ENCODE measurements at places on chromosomes 16 and 17. TPM values are rescaled to one million over a fixed set of nuclear protein-coding genes. Genes with fewer than 3 reads are reported as not detected.

FBXW10 gene
- total RNA-seq, result 0.15 TPM

MIS12 gene
- 10.6 TPM for total RNA-seq

CHRNB1 gene
- total RNA-seq, result 2.9 TPM

METRN gene
- 320 TPM for total RNA-seq

TBX21 gene
- total RNA-seq, result not detected

ARL16 gene
- 52.6 TPM for total RNA-seq

COIL gene
- total RNA-seq, result 22.3 TPM

GP1BA gene
- not detected for total RNA-seq

CAMKK1 gene
- 10.1 TPM for total RNA-seq

- no peaks in the 10 kb centered on the region for H3K36me3 ChIP-seq
- H3K27ac ChIP-seq, result no peak overlapping the region
- DNase-seq, result no peak
- H3K4me3 ChIP-seq, result no peak overlapping the region
- no peaks in the 10 kb centered on the region for H3K27me3 ChIP-seq
Observed at GRCh38 chr16:53506254-53506653, 3.2 kb upstream of the AKTIP start.

DNA sequence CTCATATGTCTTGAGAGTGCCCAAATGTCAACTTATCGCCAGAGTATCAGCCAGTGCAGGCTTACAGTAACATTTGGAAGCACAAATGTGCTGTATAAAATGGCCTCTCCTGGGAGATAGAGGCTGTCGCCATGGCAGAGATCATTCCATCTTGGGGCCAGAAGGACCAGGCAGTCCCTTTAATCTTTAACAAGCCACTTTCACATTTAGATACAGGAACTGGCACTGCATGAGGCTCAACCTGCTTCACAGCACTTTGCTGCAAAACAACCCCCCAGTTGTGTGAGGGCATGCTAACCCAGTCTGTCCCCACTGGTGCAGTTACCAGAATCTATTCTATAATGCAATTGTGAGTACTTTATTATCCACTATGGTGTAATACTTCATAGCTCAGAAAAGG lies 4.7 kb upstream of the RFFL start:
- H3K4me3 ChIP-seq, result no peak overlapping the region
- no peaks in the 10 kb centered on the region for H3K27me3 ChIP-seq
- DNase-seq, result no peak
- H3K27ac ChIP-seq, result no peak overlapping the region

GRCh38 chr17:29061036-29061435 lies 18.1 kb downstream of the PIPOX start:
- no peaks in the 10 kb centered on the region for H3K27me3 ChIP-seq
- no peaks in the 10 kb centered on the region for H3K4me1 ChIP-seq
- DNase-seq, result no peak
- no peaks in the 10 kb centered on the region for H3K36me3 ChIP-seq
- no peak overlapping the region for H3K4me3 ChIP-seq

- H3K4me1 ChIP-seq, result peaks cover 6% of the 10 kb centered on the region
- no peak overlapping the region for H3K4me3 ChIP-seq
- H3K27ac ChIP-seq, result no peak overlapping the region
- H3K27me3 ChIP-seq, result no peaks in the 10 kb centered on the region
- no peak for DNase-seq
Observed at GRCh38 chr17:75411328-75412067, 6.0 kb upstream of the GRB2 start.

GRCh38 chr17:58249270-58250133 lies 11.1 kb downstream of the LPO start:
- no peaks in the 10 kb centered on the region for H3K36me3 ChIP-seq
- H3K27ac ChIP-seq, result no peak overlapping the region
- H3K4me1 ChIP-seq, result peaks cover 5% of the 10 kb centered on the region
- peak; percentile 58 for DNase-seq
- H3K27me3 ChIP-seq, result peaks cover 30% of the 10 kb centered on the region
- H3K4me3 ChIP-seq, result peak overlapping the region; percentile 44

DNA sequence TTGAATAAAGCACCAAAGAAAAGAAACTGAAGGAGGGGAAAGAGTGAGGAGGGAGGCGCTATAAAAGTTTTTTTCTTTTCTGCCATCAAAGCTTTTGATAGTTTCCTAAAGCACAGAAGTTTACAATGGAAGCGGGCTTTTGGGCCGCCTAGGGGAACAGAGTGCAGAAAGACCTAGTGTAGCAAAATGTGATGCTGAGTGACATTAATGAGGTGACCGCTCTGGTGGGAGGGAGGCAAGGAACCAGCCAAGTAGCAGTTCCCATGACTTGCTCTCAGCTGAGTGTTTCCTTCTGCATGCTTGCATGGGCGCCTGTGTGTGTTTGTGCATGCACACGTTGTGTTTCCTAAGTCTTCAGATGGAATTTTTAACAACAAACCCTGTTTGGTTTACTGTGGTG lies 15.5 kb downstream of the MSI2 start:
- H3K4me1 ChIP-seq, result no peaks in the 10 kb centered on the region
- no peaks in the 10 kb centered on the region for H3K27me3 ChIP-seq
- H3K36me3 ChIP-seq, result peaks cover 13% of the 10 kb centered on the region
- DNase-seq, result no peak
- H3K27ac ChIP-seq, result no peak overlapping the region

DNA sequence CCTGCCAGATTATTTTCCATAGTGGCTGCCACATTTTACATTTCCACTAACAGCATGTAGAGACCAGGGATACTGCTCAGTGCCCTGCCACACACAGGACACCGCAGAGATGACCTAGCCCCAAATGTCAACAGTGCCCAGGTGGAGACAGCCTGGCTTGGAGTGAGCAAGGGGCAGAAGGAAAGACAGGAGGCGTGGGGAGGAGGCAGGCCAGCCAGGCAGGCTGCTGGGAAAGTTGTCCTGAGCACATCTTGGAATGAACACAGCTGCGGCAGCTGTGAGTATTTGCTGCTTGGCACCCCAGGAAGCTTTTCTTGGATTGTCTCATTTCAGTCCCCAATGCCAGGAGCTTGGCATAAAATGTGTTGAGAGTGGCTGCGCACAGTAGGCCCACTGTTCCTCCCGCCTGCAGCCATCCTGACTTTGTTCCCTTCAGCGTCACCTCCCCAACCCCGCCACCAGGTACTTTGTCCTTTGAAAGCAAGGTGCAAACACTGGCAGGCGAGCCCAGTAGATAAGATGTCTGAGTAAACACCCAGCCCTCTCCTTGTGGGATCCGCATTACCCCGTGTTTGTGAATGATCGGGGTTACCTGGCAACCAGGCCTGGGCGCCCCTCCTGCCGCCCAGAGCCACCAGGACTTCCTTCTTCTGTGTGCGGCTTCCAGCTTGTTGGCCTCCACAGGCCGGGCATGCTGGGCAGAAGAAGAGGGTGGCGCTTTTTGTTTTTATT lies 114.0 kb downstream of the CMIP start:
- no peaks in the 10 kb centered on the region for H3K36me3 ChIP-seq
- H3K4me1 ChIP-seq, result peaks cover 23% of the 10 kb centered on the region
- no peak for DNase-seq
- peak overlapping the region; percentile 19 for H3K27ac ChIP-seq
- no peaks in the 10 kb centered on the region for H3K27me3 ChIP-seq

DNA sequence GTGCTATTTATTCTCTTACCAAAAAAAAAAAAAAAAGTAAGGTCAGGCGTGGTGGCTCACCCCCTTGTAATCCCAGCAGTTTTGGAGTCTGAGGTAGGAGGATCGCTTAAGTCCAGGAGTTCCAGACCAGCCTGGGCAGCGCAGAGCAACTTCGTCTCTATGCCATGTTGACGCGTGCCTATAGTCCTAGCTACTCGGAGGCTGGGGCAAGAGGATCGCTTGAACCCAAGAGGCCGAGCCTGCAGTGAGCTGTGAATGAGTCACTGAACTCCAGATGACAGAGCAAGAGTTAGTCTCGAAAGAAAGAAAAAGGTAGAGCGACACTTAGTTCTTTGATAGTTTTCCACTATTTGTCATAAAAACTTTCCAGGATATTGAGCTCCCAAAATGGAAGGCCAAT lies 1.4 kb upstream of the TENT4B start:
- DNase-seq, result no peak
- peak overlapping the region; percentile 87 for H3K4me3 ChIP-seq
- H3K27me3 ChIP-seq, result no peaks in the 10 kb centered on the region
- H3K4me1 ChIP-seq, result peaks cover 11% of the 10 kb centered on the region

DNA sequence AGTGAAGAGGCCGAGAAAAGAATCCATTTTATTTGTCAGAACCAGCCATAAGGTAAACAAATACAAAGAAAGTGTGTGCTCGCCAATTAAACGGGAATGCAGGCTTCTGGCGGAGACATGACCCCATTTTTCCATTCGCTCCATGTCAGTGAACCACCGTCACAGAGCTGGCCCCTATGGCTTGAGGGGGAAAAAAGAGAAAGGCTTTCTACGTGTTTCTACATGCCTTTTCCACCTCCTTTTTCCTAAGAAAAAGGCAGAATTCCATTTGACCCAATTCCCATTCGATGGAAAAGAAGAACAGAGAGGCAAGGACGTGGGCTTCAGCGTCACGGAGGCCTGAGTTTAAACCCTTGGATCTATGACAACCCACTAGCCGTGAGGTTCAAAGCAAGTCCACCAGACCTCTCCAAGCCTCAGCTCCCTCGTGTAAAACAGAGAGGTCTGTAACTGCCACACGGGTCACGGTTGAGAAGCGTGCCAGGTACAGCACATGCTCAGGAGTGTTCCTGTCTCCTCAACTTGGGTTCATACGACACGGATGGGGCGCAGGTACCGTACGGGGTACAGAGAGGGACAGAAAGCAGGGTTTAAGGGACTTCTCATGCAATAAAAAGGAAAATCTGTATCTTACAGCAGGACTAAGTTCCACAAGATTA lies 91.9 kb downstream of the NXN start:
- H3K27me3 ChIP-seq, result no peaks in the 10 kb centered on the region
- no peak for DNase-seq
- no peak overlapping the region for H3K27ac ChIP-seq
- no peaks in the 10 kb centered on the region for H3K4me1 ChIP-seq

GRCh38 chr17:10733666-10734065 lies 3.8 kb upstream of the TMEM220 start:
- H3K4me3 ChIP-seq, result no peak overlapping the region
- DNase-seq, result no peak
- peaks cover 3% of the 10 kb centered on the region for H3K4me1 ChIP-seq
- H3K27ac ChIP-seq, result no peak overlapping the region

DNA sequence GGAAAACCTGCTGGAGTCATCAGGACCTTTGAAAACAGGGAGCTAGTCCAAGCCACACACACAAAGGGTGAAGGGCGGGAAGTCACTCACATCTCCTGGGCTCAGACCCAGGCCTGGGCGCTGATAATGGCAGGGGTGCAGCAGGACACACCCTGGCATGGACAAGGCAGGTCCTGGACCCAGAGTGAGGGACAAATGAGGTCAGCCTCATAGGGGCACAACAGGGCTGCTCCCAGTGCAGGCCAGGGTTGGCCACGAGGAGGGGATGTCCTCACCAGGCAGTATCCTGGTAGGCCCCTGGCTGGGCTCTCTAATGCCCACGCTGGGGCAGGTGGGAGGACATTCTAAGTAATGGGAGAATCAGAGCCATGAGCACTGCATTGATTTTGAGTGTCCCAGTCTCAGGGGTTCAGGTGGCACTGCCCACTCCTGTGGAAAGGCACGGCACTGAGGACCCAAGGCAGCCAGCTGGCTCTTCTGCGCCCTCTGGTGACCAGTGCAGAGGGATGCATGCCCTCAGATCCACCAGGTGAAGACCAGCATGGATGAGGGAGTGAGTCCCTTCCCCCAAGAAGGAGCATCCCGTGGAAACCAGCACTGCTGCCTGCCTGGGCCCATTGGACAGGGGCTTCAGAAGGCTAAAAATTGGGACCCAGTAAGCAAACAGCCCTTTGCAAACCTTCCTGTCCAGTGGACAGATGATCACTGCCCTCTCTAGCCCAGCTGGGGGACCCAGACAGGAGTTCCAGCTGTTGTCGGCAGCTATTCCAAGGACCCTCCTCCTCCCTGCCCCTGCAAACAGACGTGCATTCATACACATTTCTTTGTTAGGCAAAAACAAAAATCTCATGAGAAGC lies 23.4 kb upstream of the SREBF1 start:
- peaks cover 3% of the 10 kb centered on the region for H3K36me3 ChIP-seq
- no peaks in the 10 kb centered on the region for H3K27me3 ChIP-seq
- H3K4me3 ChIP-seq, result no peak overlapping the region
- H3K4me1 ChIP-seq, result peaks cover 4% of the 10 kb centered on the region
- DNase-seq, result peak; percentile 78

DNA sequence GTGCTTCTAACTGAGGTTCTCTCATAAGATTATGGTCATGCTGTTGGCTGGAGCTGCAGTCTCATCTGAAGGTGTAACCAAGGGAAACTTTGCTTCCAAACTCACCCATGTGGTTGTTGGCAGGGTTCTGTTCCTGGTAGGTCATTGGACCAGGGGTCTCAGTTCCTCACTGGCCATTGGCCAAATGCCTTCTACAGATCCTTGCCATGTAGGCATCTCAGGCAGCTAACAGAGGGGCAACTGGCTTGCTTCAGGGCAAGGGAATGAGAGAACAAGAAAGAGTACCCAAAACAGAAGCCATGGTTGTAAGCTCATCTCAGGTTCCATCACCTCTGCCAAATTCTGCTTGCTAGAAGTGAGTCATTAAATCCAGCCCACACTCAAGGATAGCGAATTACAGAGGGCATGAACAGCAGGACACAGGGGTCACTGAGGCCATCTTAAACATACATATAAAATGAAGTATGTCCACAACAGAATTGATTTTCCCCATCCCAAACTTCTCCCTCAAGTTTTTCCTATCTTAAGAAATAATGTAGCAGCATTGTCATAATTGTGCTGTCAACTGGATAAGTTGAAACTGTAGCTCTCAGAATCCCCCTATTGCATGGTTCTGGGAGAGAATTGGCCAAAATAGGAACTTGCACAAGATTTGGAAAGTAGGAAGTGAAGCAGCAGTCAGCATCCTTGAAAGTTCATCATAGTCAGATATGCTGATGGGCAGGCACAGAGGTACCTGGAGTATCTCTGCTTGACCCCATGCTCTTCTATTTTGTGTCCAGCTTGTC lies 42.4 kb upstream of the CES5A start:
- no peaks in the 10 kb centered on the region for H3K4me1 ChIP-seq
- H3K36me3 ChIP-seq, result no peaks in the 10 kb centered on the region
- no peak overlapping the region for H3K27ac ChIP-seq
- no peak for DNase-seq
- H3K4me3 ChIP-seq, result no peak overlapping the region

- no peak overlapping the region for H3K27ac ChIP-seq
- H3K36me3 ChIP-seq, result no peaks in the 10 kb centered on the region
- no peak for DNase-seq
Observed at GRCh38 chr16:64138621-64139020, 983.2 kb downstream of the CDH11 start.

- H3K27me3 ChIP-seq, result peaks cover 54% of the 10 kb centered on the region
- H3K27ac ChIP-seq, result no peak overlapping the region
- H3K36me3 ChIP-seq, result no peaks in the 10 kb centered on the region
- no peaks in the 10 kb centered on the region for H3K4me1 ChIP-seq
Observed at GRCh38 chr17:77897741-77898301, 60.7 kb upstream of the TNRC6C start.

DNA sequence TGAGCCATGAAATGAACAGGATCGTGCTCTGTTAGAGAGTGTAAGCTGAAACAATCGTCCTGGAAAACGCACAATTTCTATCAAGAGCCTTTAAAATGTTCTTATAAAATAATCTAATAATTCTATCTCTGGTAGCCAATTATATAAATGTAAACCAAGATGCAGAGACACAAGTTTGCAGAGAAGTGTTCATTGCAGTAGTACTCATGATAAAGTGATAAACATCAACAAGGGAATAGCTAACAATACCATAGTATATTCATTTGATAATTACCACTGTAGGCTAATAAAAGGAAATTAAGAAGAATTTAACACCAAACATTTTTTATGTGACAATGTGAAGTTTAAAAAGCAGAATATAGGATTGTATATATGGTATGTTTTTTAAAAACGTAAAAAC lies 12.4 kb downstream of the NACA2 start:
- H3K4me3 ChIP-seq, result no peak overlapping the region
- peaks cover 55% of the 10 kb centered on the region for H3K4me1 ChIP-seq
- H3K27ac ChIP-seq, result no peak overlapping the region
- H3K36me3 ChIP-seq, result no peaks in the 10 kb centered on the region
- no peaks in the 10 kb centered on the region for H3K27me3 ChIP-seq
